MG63 (cell line): ENCODE measurements at places on chromosomes 2 and 18. TPM values are rescaled to one million over a fixed set of nuclear protein-coding genes. Genes with fewer than 3 reads are reported as not detected.

GRCh38 chr2:176112375-176113302, 3.9 kb upstream of the HOXD10 start:
- no peak for DNase-seq

DNA sequence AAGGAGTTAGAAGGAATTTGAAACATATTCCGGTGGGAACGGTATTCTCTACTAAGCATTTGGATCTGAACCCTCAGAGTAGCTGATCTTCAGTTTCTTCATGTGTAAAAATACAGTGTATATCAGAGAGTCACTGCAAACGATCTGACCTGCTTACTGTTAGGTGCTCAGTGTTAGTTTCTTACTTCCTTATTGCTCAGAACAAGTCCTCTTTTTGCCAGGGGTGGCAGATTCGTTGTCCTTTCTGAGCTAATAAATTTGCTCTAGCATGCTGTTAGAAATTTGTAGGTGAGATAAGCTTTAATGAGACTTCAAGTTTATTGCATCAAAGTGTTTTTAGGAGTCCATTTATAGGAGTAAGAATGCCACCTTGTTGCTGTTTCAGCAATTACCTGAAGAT, 15.8 kb downstream of the PLEKHA3 start:
- no peak for DNase-seq

DNA sequence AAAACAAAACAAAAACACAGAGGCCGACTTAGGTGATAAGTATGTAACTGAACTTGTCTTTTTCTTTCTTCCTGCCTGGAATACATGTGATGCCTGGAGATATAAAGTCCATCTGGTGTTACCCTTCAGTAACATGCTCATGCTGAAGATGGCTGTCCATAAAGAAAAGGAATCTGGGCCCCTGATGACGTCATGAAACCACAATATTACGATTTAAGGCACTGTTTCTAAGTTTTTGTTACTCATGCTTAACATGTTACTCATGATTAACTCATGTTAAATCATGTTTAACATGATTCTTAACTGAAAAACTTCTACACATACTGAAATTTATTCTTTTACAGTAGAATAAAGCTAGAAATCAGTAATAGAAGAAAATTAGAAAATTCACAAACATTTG, 49.0 kb downstream of the STRADB start:
- DNase-seq, result no peak

DNA sequence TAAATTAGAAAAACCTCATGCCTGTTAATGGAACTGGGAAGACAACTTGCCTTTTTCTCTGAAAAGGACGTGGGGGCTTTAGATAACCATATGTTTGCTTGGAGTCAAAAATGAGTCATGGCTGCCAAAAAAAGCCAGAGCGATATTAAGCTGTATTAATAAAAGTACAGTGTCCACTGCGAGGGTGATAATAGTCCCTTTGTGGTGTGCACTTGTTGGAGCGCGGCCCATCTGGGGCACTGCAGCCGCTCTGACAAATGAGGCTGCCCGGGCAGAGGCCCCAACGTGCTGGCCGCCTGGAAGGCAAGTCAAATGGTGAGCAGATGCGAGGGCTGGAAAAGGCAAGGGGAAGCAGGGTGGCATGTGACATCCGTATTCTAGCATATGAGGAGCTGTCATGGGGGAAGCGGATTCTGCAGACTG, 103.3 kb upstream of the NCK2 start:
- DNase-seq, result no peak

DNA sequence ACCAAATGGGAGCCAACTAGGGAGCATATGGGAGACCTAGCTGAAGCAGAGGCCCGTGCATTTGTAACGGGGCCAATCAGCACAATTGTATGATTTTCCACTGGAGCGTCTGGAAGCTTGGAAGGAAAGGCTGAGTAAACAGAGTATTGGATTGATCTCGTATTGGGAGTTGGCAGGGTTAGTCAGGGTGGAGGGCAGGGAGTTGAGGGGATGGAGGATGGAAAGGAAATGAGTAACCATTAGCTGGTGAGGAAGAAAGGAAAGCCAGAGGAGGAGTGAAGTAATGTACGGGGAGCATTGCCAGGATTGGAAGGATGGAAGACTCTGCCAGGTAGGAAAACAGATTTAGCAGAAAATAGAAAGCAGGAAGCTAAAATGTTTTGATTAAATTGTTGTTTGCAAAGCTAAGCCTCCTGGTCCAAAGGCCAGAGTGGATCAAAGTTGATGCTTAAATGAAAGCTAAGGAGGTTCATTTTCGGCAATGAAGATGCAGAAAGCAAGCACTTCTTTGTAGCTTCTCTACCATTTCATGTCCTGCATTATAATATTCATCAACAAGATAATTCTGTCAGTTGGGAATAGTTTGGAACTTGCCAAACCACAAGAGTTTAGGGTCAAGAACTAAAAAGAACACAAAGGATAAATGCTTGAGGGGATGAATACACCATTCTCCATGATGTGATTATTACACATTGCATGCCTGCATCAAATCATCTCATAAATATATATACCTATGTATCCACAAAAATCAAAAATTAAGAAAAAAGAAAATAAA, 75.6 kb upstream of the TTN start:
- peak; percentile 88 for DNase-seq

GRCh38 chr2:8877894-8878293, 40.5 kb upstream of the KIDINS220 start:
- no peak for DNase-seq

- no peak for DNase-seq
These were observed 44.2 kb downstream of the NRXN1 start for GRCh38 chr2:50987616-50988313.

- no peak for DNase-seq
These were observed 82.6 kb downstream of the PKP4 start for GRCh38 chr2:158539176-158540005.

GRCh38 chr2:187542123-187542522, 12.1 kb downstream of the TFPI start:
- DNase-seq, result no peak

DNA sequence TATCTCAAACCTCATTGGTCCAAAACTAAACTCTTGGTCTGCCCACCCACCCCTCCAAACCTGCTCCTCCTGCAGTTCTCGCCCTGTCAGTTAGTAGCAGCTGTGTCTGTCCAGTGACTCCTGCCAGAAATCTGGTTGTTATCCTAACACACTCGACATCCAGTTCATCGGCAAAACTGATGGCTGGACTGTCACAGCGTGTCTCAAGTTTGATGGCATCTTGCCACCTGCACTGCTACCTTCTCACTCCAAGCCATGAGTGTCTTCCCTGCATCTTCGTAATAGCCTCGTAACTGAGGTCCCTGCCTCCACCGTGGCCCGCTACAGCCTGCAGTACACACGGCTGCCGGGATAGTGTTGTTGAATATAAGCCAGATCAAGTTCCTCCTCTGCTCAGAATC, 470.1 kb upstream of the RAB12 start:
- no peak for DNase-seq

DNA sequence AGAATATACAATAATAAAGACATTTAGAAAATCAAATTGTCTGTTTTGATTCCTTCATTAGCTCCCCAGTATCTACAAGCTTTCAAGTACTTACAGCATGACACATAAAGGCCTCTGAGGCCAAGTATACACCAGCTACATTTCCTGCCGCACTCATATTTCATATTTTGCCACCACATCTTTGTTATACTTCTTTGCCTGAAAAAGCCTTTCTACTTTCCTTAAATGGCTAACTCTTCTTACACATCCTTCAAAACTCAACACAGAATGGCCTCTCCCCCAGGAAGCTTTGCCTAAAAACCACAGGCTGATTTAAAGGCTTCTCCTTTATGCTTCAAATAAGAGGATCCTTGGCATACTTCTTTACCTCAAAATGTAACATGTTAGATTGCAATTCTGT, 4.5 kb downstream of the STK17B start:
- peak; percentile 7 for DNase-seq

DNA sequence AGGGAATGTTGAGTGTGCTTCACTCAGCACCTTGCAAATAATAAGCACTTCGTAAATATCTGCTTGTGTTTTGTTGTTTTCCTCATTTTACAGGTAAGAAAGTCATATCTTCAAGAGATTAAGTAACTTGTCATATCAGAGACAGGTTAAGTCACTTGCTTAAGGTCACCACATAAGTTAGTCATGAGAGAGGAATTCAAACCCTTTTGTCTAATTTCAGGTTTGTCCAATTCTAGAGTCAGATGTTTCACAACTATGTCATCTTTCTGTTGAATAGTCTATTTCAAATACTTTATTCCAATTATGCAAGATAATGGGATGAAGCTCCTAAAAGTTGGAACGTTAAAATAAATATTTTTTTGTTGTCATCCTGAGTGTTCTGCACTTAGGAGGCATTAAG, 13.5 kb upstream of the CUL3 start:
- no peak for DNase-seq

DNA sequence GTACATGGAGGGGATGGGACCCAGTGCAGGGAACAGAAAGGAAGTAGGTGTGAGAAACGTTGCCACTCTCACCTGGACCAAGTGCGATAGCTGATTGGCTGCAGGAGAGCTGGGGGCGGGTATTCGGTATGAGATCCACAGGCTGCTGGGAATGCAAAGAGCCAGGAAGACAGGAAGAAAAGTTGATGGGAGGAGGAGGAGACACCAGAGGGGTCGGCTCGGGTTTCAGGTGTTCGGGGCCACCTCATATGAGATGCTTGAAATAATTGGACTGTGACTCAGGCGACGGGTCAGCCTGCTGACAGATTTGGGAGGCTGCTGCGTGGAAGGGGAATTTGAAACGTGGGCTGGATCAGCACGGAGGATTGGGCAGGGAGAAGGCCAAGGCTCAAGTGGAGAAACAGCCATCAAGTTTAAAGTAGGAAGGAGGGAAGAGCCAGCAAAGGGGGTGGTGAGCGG, 65.1 kb downstream of the MRPS9 start:
- DNase-seq, result peak; percentile 19

- DNase-seq, result no peak
These were observed 16.9 kb upstream of the HAAO start for GRCh38 chr2:42809131-42809818.

- DNase-seq, result no peak
These were observed 437.4 kb upstream of the MYT1L start for GRCh38 chr2:2768476-2768875.

- DNase-seq, result no peak
These were observed 757.4 kb downstream of the SATB2 start for GRCh38 chr2:198700319-198700718.

DNA sequence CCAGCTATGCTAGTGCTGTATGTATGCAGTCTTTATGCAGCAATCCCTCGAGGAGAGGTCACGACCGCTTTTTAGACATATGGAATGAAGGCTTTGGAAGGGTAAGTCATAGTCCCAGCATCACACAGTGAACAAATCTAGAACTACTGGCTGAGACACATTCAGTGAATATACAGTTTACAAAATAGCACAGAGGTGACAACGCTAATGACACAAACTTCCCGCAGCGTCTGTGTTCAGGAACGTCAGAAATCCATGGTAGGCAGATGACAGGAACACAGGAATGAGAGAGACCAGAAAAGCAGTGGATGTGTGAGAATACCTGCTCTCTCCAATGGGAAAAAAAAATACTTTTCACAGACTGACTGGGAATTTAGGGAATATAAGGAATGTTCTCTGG, 29.6 kb downstream of the CABYR start:
- DNase-seq, result no peak

Gene ZNF2
- total RNA-seq, result 3.3 and 4.2 TPM in 2 replicates

Gene ERBB4
- 0.07 TPM in 1 of 2 replicates, not detected in the other for total RNA-seq

Gene RBM44
- 0.20 TPM in 1 of 2 replicates, not detected in the other for total RNA-seq

Gene NEURL3
- 1.0 TPM in 1 of 2 replicates, not detected in the other for total RNA-seq

Gene CNGA3
- total RNA-seq, result not detected in 2 replicates

Gene TMEM178A
- total RNA-seq, result not detected in 2 replicates

Gene VSNL1
- 0.66 and 30.3 TPM in 2 replicates for total RNA-seq

Gene ERICH2
- total RNA-seq, result 1.5 TPM in 1 of 2 replicates, not detected in the other

Gene LRRTM4
- total RNA-seq, result not detected in 2 replicates
